Fibroblast of mammary gland (primary cell): ENCODE measurements at places on chromosomes 1 and 21.

GRCh38 chr1:201719812-201720521, 109.0 kb upstream of the IPO9 start:
- DNase-seq, result peak; percentile 96

DNA sequence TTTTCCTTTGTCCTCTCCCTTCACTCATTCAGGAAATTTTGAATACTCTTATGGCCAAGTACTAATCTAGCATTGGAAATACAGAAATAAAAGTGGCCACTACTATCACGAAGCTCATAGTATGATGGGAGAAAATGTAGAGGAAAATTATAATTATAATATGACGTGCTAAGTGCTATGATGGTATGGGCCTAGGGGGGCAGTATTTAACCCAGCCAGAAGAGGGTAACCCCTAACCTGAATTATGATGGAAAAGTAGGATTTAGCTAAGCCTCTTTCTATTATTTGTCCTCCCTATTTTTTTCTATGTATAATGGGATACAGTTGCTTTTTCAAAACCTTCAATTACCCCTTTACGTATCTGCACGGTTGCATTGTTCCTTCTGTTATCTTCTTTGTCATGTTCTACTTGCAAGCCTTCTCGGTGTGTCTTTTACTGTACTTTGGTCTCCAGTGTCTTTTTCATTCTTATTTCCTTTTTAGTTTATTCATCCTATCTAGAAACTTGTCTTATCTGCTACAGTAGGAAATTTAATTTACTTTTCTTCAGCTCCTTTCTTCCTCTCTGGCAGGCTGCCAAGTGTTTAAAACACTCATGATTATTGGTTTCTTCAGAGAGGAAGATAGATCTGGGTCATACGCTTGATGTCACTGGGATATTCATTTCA, 88.8 kb upstream of the GPR52 start:
- no peak for DNase-seq

GRCh38 chr1:145845144-145845513, 301 bp upstream of the NUDT17 start:
- no peak for DNase-seq

- no peak for DNase-seq
Observed at GRCh38 chr1:34356853-34357252, 180.1 kb downstream of the C1orf94 start.

DNA sequence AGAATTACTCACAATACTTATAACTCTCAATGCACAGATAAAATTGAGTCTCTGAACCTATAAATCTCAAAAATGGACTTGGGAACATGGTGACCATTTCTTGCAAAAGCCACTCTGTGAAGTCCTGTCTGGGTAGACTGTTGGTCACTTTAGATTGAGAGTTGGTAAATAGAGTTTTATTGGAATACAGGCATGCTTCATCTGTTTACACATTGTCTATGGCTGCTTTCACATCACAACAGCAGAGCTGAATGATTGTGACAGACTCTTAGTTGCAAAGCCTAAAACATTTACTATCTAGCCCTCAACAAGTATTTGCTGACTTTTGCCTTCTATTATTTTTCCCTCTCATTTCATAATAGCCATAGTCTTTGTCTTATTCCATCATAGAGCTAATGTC, 24.1 kb upstream of the ASPM start:
- no peak for DNase-seq

GRCh38 chr1:160647329-160647720, 481 bp upstream of the SLAMF1 start:
- no peak for DNase-seq
